ENCODE measurements at places on chromosomes 2 and 18.

DNA sequence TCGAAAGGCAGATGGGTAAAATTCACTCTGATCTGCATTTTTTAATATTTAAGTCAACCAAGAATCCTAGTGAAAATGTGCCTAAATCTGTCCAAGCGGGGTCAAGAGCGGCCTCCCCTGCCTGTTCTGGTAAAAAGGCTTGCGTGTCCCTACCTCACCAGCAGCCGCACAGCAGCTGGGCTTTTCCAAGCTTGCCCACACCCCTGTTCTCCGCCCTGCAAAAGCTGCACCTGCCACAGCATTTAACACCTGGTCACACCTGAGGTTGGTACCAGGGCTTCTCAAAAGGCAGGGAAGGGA lies 25.8 kb upstream of the TMEM182 start:
- no peak for DNase-seq

DNA sequence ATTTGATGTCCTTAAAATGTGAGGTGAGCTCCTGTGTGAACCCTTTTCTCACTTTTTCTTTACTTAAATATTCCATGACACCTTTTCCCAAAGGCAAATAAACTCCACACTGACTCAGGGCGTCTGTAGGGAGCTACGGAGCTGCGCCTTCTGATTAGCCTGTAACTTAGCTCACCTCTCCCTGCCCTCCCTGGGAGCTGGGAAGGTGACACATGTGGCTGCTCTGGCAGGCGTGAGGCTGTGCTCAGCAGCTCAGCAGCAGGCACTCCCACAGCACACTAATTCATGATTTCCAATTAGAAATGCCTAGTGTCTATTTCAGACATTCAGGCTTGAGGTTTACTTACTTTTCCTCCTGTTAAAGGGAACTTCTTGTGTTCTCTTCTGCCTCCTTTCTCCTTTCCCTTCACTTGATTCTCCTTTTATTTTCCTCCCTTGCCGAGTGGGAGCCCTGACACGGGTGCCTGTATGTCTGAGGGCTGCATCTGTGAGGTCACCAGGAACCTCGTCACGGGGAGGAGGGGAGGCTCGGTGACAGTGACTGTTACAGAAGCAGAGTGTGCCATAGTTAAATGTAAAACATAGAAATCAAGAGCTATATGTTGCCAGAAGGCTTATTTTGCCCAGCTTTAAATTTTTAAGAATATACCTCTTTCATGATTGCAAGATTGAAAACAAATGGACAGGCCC lies 437.1 kb downstream of the DCDC2C start:
- no peak for DNase-seq

- no peak for DNase-seq
These were observed 32.5 kb upstream of the REG3G start for GRCh38 chr2:78992807-78993517.

DNA sequence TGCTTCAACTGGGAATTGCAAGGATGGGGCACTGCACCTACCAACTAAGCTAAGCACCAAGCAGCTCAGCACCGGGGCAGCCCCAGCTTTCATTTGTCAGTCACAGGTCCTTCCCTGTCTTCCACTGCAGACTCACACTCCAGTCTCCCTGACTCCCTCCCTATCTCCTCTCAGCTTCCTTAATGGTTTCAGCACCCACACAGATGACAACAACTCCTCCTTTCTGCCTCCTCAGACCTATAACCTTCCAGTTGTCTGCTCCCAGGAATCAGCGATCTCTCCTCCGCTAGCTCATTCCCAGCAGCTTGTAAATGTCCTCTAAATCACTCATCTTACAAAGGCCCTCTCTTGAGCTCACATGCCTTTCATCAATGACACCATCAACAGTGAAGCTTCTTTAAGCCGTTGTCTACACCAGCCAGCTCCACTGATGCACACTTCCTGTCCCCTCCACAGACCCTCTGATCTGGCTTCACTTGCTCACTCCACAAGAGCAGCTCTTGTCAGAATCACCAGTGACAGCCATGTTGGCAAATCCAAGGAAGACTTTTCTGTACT lies 32.1 kb downstream of the CLASP1 start:
- DNase-seq, result no peak

GRCh38 chr18:7066965-7067555 lies 50.5 kb downstream of the LAMA1 start:
- DNase-seq, result no peak

DNA sequence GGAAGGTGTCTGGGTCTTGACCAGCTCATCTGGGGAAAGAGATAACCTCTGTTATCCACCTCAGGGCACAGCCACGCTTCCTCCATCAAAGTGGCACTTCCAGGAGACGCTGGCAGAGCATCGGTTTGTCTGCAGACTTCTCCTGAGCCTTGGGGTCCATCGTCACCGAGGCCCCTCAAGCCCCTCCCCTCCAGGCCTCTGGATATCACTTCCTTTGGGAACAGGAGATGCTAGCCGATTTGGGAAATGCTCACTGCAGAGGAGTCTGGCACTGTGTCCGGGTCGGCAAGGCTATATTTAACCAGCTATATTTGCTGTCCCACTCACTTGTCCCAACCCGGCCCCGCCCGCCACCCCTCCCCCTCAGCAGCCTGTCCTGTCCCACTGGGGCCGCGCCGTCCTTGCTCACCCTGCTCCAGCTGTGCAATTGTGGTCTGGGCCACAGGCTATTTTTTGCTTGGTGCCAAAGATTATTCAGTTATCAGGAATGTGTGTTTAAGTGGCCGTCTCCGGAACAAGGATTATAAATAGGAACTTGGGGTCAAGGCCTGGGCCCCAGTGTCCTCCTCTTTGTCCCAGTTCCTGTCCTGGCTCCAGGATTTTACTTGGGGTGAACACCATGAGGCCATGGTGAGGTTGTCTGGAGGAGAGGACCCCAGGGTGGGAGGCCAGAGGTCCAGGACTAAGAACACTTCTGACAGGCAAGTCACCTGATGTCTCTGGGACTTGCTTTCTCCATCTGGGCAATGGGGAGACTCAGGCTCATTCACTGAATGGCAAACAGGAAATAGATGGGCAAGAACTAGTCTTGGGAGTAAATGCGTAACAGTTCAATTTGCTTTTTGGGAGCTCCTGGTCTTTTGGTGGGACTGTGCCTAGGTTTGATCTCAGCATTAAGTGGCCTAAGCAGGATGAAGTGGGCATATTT lies 263.6 kb downstream of the DYSF start:
- no peak for DNase-seq

DNA sequence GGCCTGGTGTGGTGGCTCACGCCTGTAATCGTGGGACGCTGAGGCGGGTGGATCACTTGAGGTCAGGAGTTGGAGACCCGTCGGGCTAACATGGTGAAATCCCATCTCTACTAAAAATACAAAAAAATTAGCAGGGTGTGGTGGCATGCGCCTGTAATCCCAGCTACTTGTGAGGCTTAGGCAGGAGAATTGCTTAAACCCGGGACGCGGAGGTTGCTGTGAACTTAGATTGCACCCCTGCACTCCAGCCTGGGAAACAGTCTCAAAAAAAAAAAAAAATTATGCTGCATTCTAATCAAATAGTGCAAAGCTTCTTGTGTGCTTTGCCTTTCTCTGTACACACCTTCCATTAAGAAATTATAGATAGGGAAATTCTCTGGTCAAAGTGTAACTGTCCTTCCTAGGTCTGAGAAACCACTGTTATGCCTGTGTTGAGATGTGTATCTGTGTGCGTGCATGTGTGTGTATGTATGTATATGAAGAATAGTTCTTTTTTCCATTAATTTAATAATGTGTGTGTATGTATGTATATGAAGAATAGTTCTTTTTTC lies 2.5 kb downstream of the CD28 start:
- DNase-seq, result no peak

DNA sequence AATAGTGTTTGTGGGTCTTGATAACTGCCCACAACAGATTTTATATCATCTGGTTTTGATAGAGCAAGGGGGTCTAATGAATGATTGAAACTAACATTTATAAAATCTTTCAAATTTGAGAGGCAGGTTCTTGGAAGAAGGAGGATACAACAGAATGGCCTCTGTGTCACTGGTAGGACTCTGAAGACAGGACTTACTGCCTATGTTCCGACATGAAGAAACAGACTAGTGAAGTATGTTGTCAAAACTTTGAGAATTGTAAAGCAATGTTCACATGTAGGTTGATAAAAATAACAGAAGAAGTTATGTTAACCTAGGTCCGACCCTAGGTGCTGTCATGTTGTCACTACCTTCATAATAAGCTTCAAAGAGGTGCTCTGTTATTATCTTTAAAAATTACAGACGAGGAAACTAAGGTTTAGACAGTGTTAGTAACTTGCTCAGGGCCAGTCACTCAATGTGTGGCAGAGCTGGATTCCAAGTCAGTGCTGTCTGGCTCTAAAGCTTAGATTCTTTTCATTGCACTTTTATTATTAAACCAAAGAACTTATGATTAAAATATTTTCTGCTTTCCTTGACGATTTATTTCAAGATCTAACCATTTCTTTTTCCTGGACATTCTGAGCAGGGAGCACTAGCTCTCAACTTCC lies 146.2 kb downstream of the RPIA start:
- DNase-seq, result no peak

- no peak for DNase-seq
These were observed 56.3 kb downstream of the POMC start for GRCh38 chr2:25112113-25112512.

GRCh38 chr2:204239411-204240165 lies 303.0 kb downstream of the ICOS start:
- no peak for DNase-seq

DNA sequence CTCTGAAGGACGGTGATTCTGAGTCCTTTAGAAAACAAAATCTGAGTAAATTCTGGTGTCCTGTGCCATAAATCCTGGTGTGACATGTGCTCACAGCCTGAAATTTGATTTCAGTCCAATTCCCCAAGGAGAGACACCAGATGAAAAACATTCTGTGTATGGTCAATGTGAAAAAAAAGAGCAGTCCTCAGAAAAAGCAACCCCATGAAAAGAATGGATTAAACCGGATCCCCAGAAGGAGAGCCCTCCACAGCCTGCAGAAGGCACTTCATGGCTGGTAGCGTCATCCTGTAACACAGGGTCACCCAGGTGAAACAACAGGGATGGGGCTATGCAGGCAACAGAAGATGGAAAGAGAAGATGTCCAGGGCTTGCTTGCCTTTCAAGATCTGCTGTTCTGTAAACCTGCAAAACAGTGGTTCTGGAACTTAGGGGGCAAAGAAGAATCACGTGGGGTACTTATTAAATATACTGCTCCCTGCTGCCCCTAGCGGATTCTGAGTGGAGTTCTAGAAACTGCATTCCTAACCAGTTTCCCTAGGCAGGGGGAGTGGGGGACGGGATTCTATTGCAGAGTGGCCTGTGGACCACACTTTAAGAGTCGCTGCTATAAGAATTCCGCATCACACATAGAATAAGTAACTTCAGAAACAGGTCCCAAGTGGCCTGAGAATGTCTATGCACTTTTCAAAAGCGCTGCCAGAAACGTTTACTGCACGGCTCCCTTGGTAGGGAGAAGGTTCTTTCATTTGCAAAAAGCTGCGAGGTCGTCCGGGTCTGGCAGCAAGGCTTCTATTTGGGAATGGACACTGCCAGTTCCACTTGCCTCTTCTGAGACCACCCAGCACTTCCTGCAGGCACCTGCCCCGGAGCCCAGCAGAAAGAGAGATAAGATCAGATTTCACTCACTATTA lies 118.9 kb upstream of the ARL5A start:
- no peak for DNase-seq

- no peak for DNase-seq
These were observed 154.4 kb downstream of the GALR1 start for GRCh38 chr18:77403969-77404535.

- DNase-seq, result no peak
These were observed 101.4 kb upstream of the EPAS1 start for GRCh38 chr2:46195819-46196218.

DNA sequence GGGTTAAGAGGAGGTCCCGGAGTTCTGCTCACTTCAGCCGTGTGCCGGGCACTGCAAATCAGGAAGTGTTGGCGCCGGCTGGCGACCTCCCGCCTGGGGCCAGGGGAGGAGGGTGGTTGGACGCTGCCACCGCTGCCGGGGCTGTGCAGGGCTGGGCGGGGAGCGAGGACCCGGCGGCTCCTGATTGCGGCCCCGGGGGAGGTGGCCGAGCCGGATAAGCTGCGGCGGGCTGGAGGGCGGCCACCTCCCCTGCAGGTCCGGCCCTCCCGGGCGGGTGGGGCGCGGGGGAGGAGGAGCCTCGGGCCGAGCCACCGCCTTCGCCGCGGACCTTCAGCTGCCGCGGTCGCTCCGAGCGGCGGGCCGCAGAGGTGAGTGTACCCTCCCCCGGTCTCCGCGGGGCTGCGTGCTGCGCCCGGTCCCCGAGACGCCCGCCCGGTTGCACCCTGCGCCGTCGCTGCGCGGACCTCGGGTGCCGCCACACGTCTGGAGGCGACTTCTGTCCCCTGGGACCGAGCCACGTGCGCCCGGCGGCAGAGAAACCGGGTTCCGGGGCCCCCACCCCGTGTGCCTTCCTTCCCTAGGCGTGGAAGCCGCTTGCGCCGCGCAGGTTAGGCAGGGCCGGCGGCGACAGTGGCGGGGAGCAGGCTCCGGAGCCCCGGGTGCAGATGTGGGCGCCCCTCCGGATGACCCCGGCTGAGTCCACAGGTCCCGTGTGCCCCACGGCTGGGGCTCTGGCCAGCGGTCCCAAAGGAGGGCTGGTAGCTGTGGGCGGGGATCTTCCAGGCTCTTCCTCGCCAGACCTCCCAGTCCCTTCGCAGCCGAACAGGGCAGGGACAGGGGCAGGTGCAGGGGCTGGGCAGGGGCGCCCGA lies at the start of gene STEAP3:
Gene STEAP3 (plus strand): TSS at position 314 of the 870 bp plus-strand sequence. CDS start 7,179 bp downstream, outside the sequence.
- peak; percentile 20 for DNase-seq

DNA sequence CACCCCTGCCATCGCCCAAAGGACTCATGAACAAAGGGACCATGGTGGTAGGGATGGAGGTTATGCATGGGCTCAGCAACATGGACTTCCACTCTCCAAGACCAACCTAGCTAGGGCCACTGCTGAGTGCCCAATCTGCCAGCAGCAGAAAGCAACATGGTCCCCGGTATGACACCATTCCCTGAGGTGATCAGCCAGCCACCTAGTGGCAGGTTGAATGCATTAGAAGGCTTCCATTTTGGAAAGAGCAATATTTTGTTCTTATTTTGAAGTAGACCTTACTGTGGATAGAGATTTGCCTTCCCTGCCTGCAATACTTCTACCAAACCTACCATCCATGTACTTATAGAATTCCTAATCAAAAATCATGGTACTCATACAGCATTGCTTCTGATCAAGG lies 99.8 kb downstream of the METTL4 start:
- DNase-seq, result no peak

DNA sequence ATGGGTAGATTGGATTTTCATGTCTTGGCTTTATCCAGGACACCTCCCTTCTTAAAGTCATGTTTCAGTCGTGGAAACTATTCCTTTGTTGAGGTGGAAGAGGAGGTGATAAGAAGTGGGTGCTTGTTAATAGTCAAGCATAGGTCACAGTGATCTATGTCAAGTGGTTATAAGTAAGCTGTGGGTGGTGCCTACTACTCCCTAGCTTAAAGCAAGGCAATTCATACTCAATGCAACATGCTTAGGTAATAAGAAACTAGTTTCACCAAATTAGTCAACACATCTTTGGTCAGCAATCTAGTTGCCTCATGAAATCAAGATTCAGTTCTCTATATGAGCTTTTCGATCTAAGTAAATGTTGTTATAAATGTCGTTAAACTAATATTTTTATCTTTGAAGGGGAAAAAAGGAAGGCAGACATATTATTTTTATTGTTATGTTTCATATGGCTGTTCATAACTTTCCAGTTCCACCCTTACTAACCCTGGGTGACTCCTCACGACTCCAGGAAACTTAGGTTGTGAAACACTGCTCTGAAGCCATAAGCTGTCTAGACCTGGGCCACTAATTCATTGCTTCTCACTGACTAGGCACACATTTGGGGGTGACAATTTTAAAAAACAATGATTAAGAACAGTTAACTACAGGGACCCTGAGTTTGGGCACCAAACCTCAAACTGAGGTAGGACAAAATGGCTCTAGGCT lies 5.8 kb upstream of the ABCB11 start:
- no peak for DNase-seq

GRCh38 chr2:176435729-176436128 lies 166.5 kb downstream of the MTX2 start:
- DNase-seq, result no peak

Measured in C1 segment of cervical spinal cord (tissue), 14 donors.